ENCODE measurements at places on chromosomes 7 and 10.

GRCh38 chr7:96665689-96666088 lies 44.0 kb downstream of the SEM1 start:
- DNase-seq, result no peak

GRCh38 chr7:90850066-90850465 lies 253.9 kb downstream of the CDK14 start:
- DNase-seq, result no peak

GRCh38 chr10:68721673-68722335 lies 765 bp downstream of the CCAR1 start:
- DNase-seq, result no peak

- no peak for DNase-seq
Observed at GRCh38 chr10:24916365-24916764, 36.0 kb downstream of the PRTFDC1 start.

DNA sequence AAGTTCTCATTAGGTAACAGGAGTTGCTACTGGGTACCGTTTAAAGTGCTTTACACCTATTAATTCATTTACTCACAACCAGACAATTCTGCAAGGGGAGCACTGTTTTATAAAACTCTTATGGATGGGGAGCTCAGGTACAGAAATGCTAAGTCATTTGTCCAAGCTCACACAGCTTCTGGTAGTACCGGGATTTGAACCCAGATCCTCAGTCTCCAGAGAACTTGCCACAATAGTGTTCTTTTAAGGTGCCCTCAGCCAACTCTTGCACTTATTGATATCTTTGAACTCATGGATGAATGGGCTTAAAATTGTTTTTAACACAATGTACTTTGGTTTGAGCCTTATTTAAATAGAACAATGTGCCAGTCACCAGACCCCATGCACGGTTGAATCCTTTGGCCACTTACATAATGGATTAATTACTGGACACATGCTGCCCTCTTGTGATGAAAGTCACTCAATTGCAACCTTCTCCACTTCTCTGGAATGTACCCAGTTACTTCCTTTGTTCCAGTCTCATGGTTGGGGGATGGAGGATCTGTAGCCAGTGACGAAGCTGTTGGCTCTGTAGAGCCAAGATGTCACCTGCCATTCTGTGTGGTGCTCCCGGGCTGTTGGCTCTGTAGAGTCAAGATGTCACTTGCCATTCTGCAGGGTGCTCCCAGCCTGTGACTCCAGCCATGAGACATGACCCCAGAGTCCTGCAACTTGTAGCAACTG lies 65.6 kb downstream of the NOD1 start:
- no peak for DNase-seq

- DNase-seq, result no peak
Observed at GRCh38 chr7:113610572-113610971, 308.2 kb downstream of the PPP1R3A start.

- DNase-seq, result peak; percentile 81
Observed at GRCh38 chr10:26448706-26449435, 10.7 kb downstream of the APBB1IP start.

GRCh38 chr10:43239756-43240155 lies 27.1 kb downstream of the RASGEF1A start:
- no peak for DNase-seq

- DNase-seq, result no peak
Observed at GRCh38 chr7:124322561-124322960, 289.7 kb upstream of the TMEM229A start.

DNA sequence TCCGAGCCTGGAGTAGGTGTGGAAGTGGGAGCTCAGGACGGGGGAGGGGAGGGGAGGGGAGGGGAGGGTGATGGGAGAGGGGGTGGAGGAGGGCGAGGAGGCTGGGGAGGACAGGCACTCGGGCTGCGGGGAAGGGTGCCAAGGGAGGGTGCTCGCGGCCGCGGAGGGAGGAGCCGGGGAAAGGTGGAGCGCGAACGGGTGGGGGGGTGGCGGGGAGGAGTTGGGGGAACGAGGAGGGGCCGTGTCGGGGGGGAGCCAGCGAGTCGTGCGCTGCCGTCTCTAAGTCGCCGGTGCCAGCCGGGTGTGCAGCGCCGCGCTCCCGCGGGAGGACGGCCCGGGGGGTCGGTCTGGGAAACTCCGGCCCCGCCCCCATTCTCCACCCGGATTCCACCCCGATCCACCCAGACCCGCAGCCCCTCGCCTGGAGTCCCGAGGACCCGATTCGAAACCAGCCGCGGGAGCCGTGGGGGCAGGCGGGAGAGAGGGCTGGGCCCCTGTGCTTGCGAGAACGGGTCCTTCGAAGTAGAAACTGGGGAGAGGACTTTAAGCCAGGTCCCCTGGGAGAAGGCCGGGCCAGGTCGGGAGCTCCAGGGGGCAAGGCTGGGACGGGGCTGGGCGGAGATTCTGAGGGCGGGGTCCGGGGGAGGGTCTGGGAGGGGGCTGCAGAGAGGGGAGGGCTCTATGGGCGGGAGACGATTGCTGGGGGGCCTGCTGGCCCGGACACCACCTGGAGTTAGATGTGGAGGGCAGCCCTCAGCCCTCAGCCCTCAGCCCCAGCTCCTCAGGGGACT lies at the start of gene ZNF467:
TSS of gene ZNF467 (minus strand) at position 143 of the 791 bp plus-strand sequence. CDS start 2,556 bp downstream, outside the sequence.
- peak; percentile 62 for DNase-seq

DNA sequence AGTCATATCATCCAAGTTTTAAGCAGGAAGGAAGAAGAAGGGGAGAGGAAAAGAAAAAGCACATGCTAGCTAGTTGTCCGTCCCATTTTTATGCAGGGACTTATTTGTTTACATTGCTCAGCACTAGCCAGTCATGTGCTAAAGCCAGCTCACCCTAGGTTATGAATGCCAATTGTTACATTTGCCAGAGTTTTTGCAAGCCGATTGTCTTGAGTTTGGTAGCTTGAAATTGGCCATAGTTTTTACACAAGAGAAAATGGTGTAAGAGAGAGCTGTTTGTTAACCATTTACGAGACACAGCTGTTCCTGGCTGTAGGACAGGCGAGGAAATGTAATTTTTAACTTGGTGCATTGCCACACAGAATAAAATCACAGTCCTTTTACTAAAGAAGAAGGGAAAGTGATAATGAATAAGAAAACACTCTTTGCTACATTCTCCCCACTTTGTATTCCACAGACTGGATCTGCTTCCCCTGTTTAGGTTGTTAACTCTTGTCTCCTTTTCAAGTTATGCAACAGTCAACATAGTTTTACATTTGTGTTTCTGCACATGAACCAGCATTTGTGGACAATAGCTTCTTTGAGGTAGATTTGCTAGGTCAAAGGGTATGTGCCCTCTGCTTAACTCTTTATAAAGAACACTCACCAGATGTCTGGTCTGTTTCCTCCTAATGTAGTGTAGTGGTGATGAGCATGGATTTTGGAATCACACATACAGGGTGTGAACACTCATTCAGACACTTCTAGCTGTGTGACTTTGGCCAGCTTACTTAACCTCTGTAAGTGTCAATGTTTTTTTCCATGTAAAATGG lies 357.2 kb downstream of the LRMDA start:
- DNase-seq, result no peak

GRCh38 chr7:25402532-25402931 lies 174.2 kb upstream of the NPVF start:
- DNase-seq, result no peak

DNA sequence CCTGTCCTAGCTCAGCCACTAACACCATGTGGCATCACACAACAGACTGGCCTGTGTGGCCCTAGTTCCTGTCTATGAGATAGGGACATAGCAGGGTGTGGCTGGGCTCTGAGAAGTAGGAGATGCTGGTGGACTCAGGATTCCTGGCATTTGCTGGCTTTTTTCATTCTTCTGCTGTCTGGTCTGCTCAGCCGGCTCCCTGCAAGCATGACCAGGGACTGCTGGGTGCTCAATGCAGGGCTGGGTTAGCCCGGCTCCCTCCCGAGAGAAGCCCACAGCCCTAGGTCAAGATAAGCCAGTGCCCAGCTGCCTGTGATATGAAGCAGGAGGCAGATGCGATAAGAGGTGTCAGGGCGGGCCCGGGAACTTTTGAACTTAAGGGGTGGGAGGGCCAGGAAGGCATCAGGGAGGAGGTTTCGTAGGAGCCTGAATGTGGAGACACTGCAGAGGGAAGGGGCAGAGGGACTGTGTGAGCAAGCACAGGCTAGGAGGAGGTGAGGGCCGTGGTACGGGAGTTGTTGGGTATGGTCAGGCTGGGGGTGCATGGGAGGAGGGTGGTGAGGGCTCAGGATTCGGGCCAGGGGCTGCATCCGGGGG lies 3.5 kb downstream of the AQP1 start:
- DNase-seq, result no peak

GRCh38 chr10:76086761-76087639 lies 655.6 kb downstream of the LRMDA start:
- no peak for DNase-seq

DNA sequence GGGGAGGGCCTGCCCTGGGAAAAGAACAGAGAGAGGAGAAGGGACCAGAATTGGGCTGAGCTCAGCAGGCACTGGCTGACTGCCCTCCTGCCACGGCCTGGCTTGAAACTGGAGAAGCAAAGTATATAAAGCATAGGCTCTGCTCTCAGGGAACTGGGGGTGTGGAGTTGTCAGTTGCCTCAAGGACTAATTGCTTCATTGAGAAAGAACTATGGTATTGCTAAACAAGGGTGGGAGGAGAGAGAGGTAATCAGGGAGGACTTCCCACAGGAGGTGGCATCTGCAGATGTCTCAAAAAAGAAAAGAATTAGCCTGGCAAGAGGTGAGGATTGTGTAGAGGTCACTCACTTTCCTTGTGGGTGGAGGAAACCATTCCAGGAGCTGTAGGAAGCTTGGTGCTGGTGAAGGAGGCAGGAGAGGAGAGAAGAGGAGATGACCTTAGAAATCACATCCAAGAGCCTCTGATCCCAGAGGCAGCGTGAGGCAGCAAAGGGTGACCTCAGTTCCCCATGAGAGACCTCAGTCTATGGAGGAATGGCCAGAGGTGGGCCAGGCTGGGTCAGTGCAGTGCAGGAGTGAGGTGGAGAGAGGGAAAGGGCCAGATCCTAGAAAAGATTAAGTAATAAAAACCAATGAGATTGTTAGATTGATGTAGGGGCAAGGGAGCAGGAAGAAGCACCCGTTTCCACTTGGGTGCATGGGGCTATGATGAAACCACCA lies 2.4 kb downstream of the PILRB start:
- DNase-seq, result no peak

GRCh38 chr10:80144696-80145131 lies 12.2 kb downstream of the PLAC9 start:
- DNase-seq, result peak; percentile 27

- no peak for DNase-seq
Observed at GRCh38 chr7:8625612-8626011, 192.2 kb downstream of the NXPH1 start.

GRCh38 chr7:107208024-107208521 lies 39.3 kb downstream of the HBP1 start:
- DNase-seq, result no peak

DNA sequence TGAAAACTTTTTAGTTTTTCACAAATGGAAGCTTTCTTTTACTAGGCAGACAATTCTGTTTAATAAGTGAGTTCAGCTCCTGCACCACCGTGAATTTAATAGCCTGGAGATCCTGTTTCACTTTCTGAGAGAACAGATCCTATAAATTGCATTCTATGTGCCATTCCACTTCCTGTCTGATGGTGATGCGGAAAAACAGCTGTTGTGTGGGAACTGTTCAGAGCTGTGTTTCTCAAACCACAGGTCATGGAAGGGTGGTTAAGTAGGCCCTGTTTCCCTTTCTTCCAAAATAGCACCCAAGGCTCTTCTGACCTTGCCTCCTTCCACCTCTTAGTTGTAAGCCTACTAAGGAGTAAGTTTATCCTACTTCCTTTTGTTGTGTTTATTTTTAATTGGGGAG lies 97.2 kb upstream of the DKK1 start:
- no peak for DNase-seq
